Heart left ventricle (tissue), 16 donors: ENCODE measurements at places on chromosomes 5 and 9. TPM values are rescaled to one million over a fixed set of nuclear protein-coding genes. Genes with fewer than 3 reads are reported as not detected.

The GABRA1 gene
- total RNA-seq: not detected

GRCh38 chr5:172361566-172362238, 78.1 kb upstream of the UBTD2 start:
- no peak for DNase-seq

DNA sequence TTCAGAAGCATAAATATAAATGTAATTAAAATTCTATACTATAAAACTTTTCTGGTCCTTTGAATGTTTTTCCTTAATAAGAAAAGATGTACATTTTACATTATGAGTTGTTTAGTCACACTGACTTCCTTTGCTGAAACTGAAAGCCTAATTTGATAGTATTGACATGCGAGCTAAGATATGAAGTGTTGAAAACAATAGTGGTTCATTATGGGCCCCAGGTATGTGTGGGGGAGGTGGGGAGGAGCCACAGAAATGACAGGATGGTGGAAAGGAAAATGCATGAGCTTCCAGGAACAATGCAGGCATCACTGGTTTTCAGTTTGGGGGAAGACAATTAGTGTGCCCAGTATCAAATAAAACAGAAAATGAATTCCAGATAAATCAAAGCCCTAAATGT, 35.4 kb upstream of the RLN1 start:
- DNase-seq: no peak

DNA sequence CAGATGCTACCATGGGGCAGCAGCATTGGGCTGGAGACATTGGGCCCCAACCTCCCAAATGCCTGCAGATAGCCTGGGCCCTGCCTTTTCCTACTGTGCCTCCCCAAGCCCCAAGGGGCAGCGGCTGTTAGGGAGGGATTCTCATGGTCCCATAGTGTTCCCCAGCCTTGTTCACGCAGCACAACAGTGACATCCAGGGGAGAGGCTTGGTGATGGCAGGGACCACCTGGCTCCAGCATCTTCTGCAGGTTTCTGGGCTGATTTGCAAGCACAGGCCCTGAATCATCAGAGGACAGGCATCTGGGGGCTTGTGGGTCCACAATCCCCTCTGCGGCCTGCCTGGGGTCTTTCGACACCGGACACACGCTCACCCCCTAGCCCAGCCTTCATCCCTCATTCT, 354.6 kb downstream of the SLIT3 start:
- DNase-seq: no peak

The CCDC171 gene
- 2.1 TPM for total RNA-seq

DNA sequence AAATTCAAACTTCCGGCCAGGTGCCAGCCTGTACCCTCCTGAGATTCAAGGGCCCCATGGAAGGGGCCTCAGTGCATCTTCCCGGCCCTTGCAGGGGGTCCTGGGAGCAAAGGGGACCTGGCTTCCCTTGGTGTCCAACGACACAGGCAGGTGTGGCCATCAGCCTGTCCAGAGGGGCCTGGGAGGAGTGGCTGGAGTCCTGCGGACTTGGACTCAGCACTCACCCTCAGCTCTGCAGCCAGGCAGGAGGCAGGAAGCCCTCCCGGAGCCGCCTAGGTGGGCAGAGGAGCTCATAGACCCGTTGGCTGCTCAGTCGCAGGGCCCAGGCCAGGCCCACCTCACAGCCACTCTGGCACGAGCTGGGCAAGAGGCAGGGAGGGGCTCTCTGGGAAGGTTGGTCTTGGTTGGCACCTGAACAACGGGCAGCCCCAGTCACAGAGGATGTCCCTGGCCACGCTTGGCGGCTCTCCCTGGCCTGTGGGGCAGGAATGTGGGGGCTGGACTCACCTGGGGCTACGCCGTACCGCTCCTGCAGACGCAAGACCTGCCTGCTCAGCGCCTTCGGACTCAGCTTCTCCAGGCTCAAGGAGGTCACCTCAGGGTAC, 53.8 kb upstream of the NRARP start:
- DNase-seq: no peak

The TLX3 gene
- total RNA-seq: not detected
